ENCODE measurements at places on chromosomes 13 and 19.

GRCh38 chr13:80083081-80083852 is 257.7 kb downstream of the SPRY2 start:
- no peak for DNase-seq

- DNase-seq = no peak
Observed at GRCh38 chr19:46745521-46746280, at the start of gene FKRP. Gene FKRP, plus strand, starts transcription at chr19:46746057. Its CDS starts 9,394 bp downstream, at chr19:46755451.

- no peak for DNase-seq
Observed at GRCh38 chr19:24000656-24001055, 86.0 kb downstream of the ZNF726 start.

DNA sequence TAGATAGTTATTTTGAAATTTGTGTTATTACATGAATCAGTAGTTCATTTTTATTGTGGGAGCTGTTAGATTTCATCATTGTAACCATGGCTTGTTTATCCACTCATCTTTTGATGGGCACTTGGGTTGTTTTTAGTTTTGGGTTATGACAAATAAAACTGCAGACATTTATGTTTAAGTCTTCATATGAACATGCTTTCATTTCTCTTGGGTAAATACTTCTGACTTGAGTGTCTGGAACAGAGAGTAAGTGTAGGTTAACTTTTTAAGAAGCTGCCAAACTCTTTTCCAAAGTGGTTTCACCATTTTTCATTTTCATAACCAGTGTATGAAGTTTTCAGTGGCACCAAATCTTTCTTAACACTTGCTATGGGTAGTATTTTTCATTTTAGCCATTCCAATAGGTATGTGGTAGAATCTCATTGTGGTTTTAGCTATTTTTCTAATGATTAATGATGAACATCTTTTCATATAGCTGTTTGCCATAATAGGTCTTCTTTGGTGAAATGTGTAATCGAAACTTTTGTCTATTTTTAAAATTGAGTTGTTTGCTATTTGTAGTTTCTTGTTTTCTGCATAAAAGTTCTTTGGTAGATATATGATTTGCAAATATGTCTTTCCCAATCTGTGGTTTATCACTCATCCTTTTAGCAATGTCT is 17.9 kb downstream of the SLAIN1 start:
- DNase-seq = no peak

DNA sequence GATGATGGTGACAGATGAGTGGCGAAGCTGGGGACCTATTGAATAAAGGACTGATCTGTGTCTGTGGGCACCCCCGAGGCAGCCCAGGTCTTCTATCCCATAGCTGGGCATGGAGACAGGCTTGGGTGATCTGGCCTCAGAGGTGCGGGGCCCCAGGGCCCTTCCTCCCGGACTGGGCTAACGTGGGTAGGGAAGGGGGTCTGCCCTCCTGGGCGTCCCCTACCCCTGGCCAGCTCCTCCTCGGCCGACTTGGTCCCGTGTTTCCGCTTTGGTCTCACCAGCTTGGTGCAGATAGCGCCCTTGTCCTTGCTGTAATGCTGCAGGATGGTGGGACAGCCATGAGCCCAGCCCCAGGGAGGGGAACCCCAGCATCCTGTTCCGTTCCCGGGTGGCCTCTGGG is 3.3 kb downstream of the MATK start:
- no peak for DNase-seq

DNA sequence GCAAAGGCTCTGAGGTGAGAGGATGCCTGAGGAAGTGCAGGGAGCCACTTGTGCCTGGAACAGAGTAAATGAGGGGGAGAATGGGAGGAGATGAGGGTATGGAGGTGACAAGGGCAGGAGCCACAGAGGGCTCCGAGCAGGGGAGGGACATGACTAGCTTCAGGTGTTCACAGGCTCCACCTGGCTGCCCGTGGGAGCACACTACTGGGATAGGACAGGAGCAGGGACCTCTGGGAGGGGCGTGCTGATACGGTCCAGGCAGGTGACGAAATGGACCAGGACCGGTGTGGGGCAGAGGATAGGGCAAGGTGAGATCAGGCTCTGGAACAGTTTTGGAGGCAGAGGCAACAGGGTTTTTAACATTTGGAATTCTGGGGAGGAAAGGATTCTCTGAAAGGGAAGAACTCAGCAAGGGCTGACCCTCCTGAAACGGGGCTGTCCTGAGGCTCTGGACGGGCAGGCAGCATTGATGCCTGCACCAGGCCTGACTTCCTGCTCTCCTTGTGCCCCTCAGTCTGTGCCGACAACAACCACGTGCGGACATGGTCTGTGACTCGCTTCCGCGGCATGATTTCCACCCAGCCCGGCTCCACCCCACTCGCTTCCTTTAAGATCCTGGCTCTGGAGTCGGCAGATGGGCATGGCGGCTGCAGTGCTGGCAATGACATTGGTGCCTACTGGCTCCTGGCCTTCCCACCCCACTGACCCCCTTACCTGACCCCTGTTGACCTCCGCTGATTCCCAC is 11.6 kb downstream of the SHKBP1 start:
- DNase-seq = no peak

- DNase-seq = no peak
Observed at GRCh38 chr19:52211203-52211602, 21.4 kb downstream of the PPP2R1A start.

All from NCI-H524 treated with DMSO at 0.1 percent for 48 hours (cell line).